ENCODE measurements at places on chromosomes 5 and 9.

GRCh38 chr5:33855396-33855795 is 36.4 kb downstream of the ADAMTS12 start:
- DNase-seq = no peak

- no peak for DNase-seq
Measured at GRCh38 chr5:165161204-165161603, 1655.8 kb downstream of the MAT2B start.

- DNase-seq = peak; percentile 17
Measured at GRCh38 chr9:21402386-21403251, 6.3 kb upstream of the IFNA8 start.

DNA sequence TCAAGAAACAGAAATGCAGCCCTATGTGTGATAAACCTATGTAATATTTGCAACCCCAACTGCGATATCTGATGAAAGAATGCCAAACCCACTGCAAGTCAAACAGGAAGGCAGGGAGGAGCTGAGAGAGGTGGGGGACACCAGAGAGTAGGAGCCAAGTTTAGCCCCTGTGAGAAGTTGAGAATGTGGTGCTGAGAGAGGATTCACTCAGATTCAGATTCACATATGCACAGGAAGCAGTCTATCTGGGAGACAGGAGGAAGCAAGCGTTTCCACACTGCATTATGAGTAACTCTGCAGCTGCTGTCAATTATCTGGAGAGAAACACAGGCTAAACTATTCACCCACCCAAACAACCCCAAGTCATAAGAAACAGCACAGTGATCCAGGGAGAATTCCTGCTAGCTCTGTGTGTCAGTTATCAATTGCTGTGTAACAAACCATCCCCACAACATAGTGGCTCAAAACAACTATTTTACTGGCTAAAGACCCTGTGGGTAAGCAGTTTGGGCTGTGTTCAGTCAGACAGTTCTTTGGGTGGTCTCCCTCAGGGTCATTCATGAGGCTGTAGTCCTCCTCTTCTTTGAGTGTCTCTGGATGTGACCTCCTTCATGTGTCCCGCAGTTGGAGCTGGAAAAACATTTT is 161.9 kb upstream of the RAI14 start:
- peak; percentile 91 for DNase-seq

- no peak for DNase-seq
Measured at GRCh38 chr5:176171171-176171760, 67.0 kb upstream of the SIMC1 start.

DNA sequence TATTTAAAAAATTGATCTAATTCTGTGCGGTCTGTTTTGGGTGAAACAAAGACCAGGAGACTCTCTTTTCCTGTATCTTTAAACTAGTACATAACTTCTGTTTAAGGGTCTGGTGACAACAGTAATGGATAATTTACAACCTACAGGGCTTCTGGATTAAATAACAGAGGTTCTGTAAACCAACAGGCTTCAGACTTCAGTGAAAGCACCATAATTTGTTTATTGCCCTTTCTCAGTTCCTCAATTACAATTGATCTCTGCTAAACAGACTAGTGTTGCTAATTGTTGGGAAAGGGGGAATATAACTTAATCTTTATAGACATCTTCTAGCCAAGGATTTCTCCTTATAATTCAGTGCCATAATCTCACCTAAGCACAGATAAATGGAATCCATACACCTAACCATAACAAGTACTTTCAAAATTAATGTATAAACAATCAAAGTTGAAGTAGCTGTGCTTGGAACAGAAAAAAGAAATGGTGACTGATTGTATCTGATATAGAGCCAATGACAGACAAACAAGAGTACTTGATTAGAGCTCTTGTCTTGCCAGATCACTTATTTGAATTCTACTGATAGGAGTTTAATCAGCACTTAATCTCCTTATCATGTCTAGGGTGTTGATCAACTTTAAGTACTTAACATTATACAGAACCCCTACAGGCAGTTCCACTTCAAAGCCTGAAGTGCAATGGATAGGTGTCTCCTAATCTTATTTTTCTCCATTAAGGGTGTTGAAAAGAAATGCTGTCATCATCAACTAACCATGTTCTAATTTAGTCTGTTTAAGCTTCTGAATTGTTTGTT is 536.0 kb downstream of the NR2F1-AS1 start:
- DNase-seq = no peak

DNA sequence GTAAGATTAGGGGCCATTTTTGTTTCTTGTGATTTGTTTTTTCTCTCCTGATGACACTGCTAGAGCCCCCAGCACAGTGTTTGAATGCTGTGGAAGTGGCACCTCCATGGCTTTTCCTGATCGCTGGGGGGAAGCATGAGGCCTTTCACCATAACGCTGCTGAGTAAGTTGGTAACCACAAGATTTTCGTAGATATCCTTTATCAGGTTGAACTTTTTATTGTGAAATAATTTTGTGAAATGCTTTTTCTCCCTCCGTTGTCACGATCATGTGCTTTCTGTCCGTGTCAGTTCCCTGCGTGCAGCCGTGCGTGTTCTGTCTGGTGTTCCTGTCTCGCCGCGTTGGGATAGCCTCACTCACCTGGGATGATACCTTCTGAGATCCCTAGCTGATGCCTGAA is 59.4 kb downstream of the EHMT1 start:
- no peak for DNase-seq

- DNase-seq = peak; percentile 91
Measured at GRCh38 chr9:95822583-95823431, 52.7 kb upstream of the ERCC6L2 start.

DNA sequence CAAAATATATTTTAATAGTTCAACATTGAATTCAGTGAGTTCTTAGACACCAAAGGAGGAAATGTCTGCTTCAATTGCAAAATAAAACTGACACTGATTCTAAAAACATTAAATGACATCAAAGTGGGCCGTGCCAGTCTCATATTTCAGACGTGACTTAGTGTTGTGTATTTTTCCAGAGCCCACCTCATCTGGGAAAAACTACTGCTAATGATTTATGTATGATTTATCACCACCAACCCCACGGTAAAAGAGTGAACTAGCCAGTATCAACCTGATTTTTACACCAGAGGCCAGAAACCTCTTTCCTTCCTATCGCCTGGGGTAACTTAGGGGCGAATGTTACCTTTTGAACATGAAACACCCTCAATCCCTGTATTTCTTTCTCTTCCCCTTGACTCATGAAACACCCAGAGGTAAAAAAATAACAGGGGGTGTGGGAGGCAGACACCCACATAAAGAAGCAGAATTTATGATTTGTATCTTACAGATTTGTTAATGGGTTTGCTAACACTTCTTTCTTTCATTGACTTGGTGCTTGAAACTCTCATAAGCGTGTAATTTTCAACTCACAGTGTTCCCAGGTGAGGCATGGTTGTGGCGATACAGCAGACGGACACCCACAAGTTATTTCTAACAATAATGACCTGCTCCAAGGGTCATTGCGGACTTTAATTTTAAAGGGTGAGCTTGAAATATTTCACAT is 56.4 kb upstream of the FANCC start:
- no peak for DNase-seq

- no peak for DNase-seq
Measured at GRCh38 chr9:135567311-135567710, 5.8 kb downstream of the PAEP start.

DNA sequence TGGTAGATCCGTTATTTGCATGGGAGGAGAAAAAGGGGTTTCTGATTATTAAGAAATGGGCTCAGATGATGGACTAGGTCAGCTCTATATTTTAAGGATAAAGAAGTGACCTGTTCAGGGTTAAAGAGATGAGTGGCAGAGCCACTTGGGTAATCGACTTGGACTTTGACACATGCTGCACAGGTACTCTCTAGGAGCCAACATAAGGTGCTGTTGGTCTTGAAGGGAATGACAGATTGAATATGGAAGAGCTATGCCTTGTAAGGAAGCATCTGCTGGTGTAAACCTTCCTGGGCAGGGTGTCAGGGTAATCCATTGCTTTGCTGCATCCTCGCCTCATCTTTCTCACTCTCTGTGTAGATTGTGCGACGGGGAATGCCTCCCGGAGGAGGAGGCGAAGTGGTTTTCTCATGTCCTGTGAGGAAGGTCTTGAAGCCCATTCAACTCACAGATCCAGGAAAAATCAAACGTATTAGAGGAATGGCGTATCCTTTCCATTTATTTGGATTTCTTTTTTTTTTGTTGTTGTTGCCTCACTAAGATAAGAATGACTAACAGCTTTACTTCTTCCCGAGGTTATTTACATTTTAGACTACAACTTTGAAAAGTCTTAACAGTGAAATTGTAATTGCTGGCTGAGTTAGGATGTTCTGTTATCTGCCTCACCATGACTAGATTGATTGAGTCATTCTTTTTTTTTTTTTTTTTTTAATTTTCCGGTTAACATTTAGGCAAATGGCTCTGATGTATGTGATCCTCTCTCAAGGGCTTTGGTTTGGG is 41.2 kb downstream of the RCL1 start:
- DNase-seq = peak; percentile 45

- DNase-seq = no peak
Measured at GRCh38 chr5:141954194-141954593, 3.8 kb downstream of the PCDH12 start.

- peak; percentile 5 for DNase-seq
Measured at GRCh38 chr5:110255194-110255593, 471.3 kb downstream of the TMEM232 start.

- DNase-seq = no peak
Measured at GRCh38 chr5:106408141-106408540, 1262.6 kb downstream of the EFNA5 start.

GRCh38 chr5:111072949-111073682 is 1.6 kb downstream of the TSLP start:
- peak; percentile 13 for DNase-seq

DNA sequence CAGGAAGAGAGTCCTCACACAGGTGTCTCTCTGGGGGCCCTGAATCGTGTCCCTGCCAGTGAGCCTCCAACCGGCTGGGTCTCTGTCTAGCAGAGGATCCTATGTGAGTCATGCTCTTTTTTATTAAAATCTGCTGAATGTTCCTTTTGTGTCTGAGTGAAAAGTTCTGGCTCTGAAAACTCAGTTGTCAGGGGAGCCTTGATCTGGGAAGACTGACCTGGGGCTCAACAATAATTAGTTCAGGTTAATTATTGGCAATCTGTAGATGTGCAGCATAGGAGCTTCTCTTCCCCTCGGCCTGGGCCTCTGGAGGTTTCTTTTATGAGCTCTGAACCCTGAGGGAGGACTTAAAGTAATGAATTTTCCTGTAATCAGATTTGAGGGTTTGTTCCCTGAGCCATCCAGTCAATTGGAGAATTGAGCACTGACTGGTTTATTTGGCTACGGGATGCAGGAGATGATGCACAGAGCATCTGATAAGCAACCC is 45.2 kb downstream of the ALG2 start:
- DNase-seq = no peak

DNA sequence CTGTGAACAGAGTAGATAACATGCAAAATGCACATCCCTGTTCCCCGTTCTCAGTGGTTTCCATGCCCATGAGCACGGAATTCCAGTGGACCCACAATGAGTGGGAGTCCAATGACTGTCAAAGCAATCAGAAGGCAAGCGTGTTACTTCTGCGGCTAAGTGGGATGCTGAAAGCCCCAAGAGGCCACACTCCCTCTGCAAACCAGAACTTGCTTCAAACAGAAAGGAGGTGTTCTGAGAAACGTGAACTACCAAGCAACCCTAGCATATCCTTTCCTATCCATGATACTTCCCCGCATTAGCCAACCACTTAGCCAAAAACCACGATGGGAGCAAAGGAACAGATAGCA is 21.7 kb upstream of the MVB12B start:
- DNase-seq = no peak

GRCh38 chr9:21965401-21965951 is 28.7 kb downstream of the CDKN2A start:
- peak; percentile 67 for DNase-seq

DNA sequence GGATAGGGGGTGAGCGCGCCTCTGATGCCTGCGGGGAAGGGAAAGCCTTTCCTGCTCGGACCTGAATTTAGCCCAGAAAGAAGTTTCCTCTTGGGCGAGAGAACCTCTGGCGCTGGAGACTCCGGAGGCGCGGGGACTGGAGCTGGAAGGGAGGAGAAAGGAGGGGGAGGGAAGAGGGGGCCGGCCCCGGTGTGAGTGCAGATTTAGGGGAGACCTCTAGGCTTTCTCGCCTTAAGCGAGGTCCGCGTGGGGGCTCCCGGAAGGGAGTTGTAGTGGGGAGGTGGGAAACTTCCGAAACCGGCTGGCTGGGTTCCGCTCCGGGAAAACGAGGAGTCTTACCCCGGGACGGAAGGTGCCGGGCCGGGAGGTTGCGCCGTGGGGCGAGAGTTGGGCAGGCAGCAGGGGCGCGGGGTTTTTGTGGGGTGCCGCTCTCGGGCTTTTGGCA is 1.3 kb downstream of the PCSK5 start:
- DNase-seq = peak; percentile 20

- DNase-seq = no peak
Measured at GRCh38 chr9:91256235-91256634, 105.5 kb downstream of the AUH start.

GRCh38 chr5:39057734-39058133 is 16.5 kb downstream of the RICTOR start:
- DNase-seq = no peak

DNA sequence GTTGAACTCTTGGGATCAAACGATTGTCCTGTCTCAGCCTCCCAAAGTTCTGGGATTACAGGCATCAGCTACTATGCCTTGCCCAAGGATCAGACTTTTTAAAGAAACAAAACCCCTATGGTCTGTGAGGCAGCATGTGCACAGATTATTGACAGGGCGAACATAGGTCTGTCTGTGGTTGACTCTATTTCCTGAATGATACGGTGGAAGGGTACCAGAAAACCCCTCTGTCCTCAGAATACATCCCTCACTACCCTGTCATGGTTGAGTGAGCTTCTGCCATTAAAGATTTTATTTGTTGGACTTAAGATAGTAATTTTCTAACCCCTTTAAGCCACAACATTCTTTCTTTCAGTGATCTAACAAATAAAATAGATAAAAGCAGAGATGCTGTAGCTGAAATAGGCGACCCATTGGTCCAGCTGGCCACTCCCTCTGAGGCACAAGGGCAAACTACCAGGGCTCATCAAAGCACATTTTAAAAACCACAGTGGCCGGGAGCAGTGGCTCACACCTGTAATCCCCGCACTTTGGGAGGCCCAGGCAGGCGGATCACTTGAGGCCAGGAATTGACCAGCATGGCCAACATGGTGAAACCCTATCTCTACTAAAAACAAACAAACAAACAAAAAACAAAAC is 84.9 kb upstream of the ANKRD55 start:
- no peak for DNase-seq

- DNase-seq = peak; percentile 17
Measured at GRCh38 chr5:2761921-2762488, 10.5 kb upstream of the IRX2 start.

- DNase-seq = peak; percentile 79
Measured at GRCh38 chr9:136326061-136326760, 1.1 kb upstream of the GPSM1 start.

- no peak for DNase-seq
Measured at GRCh38 chr5:10661401-10661800, 97.5 kb downstream of the ANKRD33B start.

DNA sequence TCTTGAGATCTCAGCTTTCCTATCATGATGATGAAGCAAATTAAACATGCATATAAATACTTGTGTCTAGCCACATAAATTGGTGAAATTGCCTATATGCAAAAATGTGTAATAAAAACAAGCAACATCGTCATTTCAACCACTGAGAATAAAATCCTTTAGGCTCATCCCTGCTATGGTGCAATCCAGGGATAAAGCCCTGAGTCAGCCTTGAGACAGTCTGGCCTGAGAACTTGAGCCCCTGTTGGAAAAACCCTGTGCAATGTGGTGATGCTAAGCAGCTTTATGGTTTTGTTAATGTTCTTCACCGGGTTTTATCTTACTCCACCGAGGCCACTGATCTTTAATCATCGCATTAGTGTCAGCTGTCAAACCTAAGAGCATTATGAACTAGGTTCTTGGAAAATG is 170.5 kb downstream of the DCP2 start:
- DNase-seq = peak; percentile 96

Measured in fibroblast of skin of right quadriceps (primary cell).